ENCODE measurements at places on chromosomes 12 and 14.

DNA sequence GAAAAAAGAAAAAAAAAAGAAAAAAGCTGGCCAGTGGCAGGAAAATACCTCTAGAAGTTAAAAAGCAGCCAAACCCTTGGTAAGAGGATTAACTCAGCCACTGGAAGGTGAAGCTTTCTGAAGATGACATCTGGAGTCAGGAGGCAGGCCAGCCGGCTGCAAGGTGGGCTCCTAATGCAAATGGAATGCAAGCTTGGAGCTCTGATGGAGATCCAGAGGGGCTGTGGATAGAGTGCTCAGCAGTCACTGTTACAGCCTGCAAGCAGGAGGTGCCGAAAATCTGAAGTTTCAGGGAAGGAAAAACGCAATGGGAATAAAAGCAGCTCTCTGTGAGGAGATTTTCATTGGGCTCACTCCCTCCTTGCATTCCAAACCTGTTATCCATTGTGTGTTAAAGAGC is 41.0 kb downstream of the GSC start:
- no peak for DNase-seq

DNA sequence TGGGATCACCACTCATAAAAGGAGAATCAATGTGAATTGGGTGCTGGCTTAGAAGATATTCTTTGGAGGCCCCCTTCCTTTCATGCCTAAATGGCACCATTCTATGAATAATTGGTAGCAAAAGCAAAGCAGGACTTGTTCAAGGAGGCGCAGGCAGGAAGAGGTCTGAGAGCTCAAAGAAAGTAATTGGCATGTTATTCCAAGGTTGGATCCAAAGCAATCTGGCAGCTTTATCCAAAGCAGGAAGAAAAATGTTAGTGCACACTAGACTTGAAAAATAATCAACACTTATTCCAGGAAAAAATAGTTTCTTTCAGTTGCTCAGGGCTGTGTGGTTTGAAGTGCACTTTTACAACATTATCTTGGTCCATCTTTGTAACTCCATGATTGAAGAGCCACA is 326.4 kb downstream of the NUAK1 start:
- DNase-seq = no peak

- DNase-seq = no peak
These were observed 1.7 kb downstream of the PSMB11 start for GRCh38 chr14:23043754-23044153.

GRCh38 chr12:19971361-19972280 is 396.7 kb upstream of the PDE3A start:
- DNase-seq = no peak

GRCh38 chr14:49975276-49975675 is 82.4 kb downstream of the ARF6 start:
- no peak for DNase-seq

DNA sequence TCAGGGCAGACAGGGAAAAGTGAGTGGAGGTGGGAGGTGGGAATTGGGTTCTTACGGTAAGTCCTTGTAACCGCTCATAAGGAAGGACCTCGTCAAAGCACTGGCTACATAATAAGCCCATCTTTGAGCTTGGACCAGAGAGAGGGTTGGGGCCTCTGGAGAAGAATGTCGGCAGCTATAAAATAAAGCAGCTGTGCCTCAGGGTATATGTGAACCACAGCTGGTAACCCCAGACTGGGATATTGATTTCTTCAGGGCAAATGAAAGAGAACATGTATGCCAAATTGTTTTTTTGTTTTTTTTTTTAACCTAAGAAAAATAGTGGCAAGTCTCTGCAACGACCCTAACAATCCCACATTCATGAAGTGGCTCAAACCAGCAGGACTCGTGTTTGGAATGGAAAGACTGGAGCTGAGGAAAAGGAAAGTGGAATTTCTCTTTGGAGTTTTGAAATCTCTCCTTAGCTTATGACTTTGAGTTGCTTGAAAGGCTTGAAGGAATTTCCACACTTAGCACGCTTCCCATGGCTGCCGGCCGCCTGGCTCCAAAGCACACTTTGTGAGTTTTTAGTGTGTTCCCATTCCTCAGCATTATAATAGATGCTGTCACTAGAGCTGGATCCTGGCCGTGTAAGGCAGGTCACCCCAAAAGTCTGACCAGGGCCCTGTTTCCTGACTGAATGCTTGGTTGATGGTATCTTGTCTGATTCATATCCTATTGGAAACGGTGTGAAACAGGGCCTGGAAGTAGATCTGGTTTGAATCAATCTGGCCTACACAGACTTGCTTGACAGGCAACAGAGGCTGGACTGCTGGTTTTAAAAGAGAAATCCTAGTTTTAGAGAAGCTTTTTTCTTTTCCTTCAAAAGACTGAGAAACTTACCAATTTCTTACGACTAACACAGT is 244.7 kb downstream of the MSRB3 start:
- no peak for DNase-seq

GRCh38 chr14:60164404-60164711 is 840 bp downstream of the DHRS7 start:
- DNase-seq = no peak

GRCh38 chr14:35883677-35884293 is 57.6 kb downstream of the BRMS1L start:
- DNase-seq = peak; percentile 32

- no peak for DNase-seq
These were observed 192.0 kb downstream of the TTC7B start for GRCh38 chr14:90624227-90624626.

- peak; percentile 36 for DNase-seq
These were observed 923 bp downstream of the STAT2 start for GRCh38 chr12:56358836-56359532.

- no peak for DNase-seq
These were observed 17.0 kb upstream of the IRF2BPL start for GRCh38 chr14:77045238-77046162.

GRCh38 chr12:47296828-47297227 is 217.1 kb upstream of the AMIGO2 start:
- no peak for DNase-seq

GRCh38 chr14:24269368-24269767 is 2.0 kb downstream of the RABGGTA start:
- DNase-seq = no peak

- peak; percentile 3 for DNase-seq
These were observed 1081.5 kb downstream of the VRK1 start for GRCh38 chr14:97878727-97879126.

DNA sequence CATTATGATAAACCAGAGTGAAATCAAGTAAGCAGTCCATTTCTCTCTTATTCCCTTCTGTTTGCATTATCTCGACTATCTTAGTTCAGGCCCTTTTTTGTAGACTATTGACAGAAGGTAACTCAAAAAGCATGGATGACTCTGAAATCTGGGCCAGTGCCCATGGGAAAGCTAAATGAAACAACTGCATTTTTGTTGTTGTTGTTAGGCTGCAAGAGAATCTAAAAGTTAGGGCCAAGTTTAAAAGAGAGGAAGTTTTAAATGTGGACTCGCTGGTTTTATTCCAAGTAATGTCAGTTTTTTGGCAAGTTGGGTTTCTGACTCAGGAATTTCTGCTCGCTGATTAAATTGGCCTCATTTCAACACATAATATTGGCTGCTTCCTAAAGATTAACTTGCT is 201.1 kb downstream of the PIK3C2G start:
- no peak for DNase-seq
